ENCODE measurements at places on chromosomes 7 and 10.

DNA sequence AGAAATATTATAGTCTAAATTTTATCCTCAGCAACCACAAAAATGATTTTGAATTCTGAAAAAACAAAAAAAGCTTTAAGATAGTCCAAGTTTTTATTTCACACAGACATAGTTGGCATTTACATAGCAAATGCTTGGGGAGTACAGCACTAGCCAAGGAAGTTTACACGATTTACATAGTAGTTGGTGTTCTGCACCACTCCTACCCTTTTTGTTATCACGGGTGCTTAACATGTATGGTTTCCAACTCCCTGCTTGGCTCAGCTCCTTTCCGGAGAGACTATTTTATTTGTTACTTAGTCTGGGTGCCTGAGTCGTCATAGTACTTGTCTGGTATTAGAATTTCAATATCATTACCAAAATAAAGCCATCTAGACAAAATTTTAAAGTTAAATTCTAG lies 8.8 kb upstream of the GHRHR start:
- no peak for DNase-seq

DNA sequence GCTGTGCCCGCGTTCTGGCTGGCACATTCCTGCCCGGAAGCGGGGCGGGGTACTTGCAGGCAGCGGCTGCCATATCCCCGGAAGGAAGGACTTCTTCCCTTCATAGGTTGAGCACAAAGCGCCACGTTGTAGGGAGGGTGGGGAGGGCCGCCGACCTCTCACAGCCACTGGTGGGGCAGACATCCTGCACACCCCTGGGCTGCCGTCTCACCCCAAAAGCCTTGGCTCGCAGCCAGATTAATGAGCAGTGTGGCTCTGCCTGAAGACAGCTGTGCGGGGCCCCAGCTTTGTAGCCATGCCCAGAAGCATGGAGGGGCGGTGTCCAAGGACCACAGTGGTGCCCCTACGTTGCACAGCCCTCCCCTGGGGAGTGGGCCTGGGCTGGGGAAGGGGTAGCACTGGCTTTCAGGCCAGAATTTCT lies 54.3 kb upstream of the DPYSL4 start:
- no peak for DNase-seq

GRCh38 chr10:49200854-49201253 lies 12.7 kb upstream of the TMEM273 start:
- no peak for DNase-seq

DNA sequence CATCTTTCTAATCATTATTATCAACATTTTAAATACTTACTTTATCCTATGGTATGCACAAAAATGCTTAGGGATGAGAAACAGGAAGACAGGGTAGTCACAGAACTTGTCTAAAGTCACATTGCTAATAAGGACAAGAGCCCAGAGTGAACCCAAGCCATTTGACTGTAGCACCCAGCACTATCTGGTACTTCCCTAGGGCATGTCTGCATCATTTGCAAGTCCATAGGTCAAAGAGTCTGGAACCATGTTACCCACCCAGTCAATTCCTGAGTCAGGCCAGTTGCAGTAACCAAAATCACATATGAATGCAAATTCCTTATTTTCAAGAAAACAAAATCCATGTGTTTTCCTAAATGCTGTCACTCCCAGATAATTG lies 19.1 kb downstream of the ASAH2 start:
- no peak for DNase-seq

DNA sequence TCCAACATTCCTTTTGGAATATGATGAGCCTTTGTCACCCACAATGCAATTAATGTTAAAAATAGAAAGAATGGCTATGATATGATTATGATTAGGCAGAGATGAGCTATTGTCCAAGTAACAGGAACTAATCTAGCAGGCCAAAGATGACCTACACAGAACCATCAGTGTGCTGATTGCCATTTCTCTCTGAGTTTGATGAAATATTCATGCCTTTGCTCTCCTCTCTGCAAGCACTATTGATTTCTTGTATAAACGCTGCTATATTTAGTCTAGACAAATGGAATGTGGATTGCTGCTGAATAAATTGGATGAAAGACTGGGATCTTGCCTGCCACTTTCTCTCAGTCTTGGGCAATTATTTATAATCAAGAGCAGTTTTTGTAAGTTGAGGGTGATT lies 85.4 kb downstream of the HDAC9 start:
- DNase-seq, result no peak

DNA sequence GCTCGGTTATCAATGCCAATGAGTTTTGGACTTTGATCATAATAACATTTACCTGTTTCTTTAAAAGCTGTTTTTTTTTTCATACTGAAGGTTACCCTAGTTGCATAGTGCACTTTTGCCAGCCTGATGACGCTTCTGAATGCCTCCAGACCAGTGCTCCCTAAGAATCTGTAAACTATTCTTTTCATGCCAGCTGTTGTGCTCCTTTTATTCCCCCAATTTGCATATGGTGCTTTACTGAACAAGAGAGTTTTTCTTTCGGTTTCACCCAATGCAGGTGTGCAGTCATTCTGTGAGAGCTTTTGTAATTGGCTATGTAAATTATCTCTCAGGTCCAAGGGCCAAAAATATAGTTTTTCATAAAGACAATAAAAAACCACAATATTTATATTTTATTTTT lies 48.1 kb upstream of the GLCCI1 start:
- no peak for DNase-seq

DNA sequence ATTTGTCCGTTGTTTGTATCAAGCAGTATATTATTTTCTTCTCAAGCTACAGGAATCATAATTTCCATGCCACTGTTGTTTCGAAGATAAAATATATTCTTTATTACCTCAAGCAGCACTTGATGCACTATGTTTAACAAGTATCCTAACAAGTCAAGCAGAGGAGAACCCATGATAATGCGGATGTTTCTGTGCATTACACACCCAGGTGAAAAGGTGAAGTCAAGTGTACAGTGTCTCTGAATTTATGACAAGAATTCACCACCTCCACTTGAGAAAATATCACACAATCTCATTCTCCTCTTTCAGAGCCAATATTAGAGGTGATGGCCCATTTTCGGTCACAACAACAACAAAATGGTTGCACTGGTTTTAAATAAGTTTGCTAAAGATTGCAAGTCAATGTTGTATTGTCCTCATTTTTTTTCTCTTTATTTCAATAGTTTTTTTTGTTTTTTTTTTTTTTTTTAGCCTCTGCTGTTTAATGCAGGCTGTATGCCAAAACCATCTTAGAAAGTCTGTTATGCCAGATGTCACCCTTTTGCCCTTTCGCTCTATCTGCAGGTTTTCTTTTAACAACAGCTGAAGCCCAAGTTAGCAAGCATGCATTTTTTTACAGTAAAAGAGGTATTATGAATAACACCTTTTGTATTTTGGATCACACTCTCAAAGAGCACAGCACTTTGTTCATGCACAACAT lies 568.7 kb upstream of the LRRN3 start:
- DNase-seq, result no peak

DNA sequence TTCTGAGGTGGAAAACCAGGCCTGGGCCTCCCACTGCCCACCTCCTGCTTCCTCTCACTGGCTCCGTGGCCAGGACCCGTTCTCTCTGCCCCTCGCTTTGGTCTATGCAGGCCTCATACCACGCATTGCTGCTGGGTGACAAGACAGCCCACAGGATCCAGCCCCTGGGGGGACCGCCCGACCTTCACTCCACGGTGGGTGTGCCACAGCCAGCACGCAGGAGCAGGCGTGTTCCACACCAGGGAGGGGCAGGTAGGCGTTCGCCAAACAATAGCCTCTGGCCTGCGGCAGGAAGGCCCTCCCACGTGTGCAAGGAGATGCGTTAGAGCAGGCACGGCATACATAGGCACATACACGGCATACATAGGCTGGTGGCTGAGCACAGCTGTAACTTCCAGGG lies 233.4 kb downstream of the WDR37 start:
- no peak for DNase-seq

DNA sequence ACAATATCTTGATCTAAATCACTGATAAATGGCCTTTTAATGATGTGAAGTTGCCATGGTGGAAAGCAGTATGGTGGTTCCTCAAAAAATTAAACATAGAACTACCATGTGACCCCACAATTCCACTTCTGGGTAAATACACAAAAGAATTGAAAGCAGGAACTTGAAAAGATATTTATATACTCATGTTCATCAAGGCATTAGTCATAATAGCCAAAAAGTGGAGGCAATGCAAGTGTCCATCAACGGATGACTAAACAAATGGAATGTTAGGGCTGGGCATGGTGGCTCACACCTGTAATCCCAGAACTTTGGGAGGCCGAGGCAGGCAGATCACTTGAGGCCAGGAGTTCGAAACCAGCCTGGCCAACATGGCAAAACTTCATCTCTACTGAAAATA lies 2.0 kb upstream of the DNAJC12 start:
- DNase-seq, result no peak

- no peak for DNase-seq
These were observed 37.6 kb downstream of the PPIF start for GRCh38 chr10:79384773-79385391.

DNA sequence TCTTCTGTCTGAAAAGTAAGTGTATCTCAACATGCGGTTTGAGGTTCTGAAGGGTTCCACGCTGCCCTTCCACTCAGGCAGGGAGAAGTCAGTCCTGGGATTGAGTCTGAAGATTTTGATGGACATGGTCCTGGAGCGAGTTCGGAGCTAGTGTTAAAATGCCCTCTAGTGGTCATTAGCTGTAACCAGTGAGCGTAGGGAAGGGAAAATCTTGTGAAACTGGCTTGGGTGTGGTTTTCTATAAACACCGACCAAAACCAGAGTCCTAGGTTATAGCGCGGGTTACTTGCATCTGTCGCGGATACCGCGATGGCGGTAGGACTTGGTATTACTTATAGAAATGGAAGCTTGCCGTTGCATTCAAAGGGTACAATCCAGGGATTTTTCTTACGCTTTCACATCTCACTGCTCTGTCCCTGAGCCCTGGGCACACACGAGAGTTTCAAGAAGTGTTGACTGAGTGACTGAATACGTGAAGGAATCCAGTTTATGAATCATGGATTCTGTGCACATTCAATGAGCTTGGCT lies 348.2 kb upstream of the C7orf33 start:
- no peak for DNase-seq

- DNase-seq, result no peak
These were observed 83.6 kb downstream of the RNF216 start for GRCh38 chr7:5697754-5698424.

DNA sequence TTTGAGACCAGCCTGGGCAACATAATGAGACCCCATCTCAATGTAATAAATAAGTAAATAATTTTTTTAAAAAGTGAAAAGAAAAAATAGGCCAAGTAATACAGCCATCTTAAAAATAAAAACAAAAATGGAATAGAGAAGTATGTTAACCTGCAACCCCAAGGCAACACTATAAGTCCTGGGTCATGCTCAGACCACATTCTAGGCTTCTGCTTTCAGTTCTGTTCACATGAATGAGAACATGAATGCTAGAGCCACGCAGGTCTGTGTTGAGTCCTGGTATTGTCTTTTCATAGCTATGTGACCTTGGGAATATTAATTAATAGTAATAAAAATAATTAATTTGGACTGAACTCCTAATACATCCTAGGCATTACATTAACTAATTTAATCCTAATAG lies 284.0 kb downstream of the AUTS2 start:
- no peak for DNase-seq

GRCh38 chr10:129386415-129387257 lies 80.4 kb upstream of the MGMT start:
- DNase-seq, result no peak

GRCh38 chr10:10872764-10873163 lies 144.9 kb upstream of the CELF2 start:
- no peak for DNase-seq

- DNase-seq, result no peak
These were observed 313.2 kb downstream of the PTPRN2 start for GRCh38 chr7:158274404-158274811.

- no peak for DNase-seq
These were observed 718 bp upstream of the CTBP2 start for GRCh38 chr10:125160856-125161706.

GRCh38 chr10:101972761-101973160 lies 83.2 kb downstream of the ARMH3 start:
- DNase-seq, result no peak

DNA sequence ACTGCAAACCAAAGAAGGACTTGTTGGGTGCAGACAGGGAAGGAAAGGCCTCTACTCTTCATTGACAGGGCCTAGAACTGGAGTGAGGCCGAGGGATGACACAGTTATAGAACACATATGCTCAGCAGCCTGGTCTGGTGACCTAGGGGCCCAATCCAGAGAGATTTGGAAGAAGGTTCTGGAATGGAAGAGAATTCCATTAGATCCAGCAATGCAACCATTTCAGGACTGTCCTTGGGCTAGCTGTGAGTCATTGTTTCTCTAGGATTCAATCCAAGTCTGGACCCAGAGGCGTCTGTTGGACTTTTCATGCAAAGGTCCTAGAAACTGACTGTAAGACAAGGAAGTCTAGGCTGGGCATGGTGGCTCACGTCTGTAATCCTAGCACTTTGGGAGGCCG lies 59.2 kb downstream of the WIPF3 start:
- no peak for DNase-seq

DNA sequence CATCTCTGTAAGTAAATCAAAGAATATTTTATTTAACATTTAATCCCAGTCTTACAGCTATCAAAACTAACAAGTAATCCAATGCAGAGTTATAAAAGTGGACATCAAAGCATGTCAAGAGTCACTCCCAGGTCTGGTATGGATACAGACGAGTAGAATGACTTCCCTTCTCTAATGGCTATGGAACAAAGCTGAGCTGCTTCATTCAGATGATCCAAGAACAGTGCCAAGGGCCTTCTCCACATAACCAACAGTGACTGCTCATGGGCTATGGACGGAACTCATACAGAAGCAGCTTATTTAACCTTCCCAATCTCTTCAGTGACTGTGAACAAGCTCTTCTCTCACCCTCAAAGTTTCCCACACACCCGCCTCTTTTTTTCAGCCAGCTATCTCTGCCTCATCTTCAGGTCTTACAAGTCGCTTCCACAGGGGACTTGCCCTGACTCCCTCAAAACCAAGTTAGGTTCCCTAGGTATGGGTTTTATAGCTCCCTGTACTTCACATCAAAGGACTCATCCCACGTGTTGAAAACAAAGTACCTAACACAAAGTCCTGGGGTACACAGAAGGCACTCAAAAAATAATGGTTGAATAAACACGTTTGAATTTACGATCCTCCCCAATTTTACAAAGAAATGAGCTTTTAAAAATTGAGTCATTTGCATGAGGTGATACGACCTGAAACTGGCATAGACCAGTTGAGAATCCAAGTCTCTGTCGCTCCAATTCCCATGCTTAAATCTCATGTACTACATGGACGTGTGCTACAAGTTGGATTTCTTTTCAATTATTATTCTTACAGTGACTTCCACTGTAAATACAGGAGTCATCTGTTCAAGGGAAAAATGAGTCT lies 3.1 kb downstream of the USP6NL start:
- no peak for DNase-seq

- DNase-seq, result no peak
These were observed 11.6 kb downstream of the DDX56 start for GRCh38 chr7:44561962-44562621.

GRCh38 chr7:31418928-31419327 lies 78.4 kb upstream of the NEUROD6 start:
- no peak for DNase-seq

- DNase-seq, result no peak
These were observed 105.4 kb downstream of the ITIH5 start for GRCh38 chr10:7561216-7561893.

GRCh38 chr10:97510686-97511085 lies 12.0 kb downstream of the UBTD1 start:
- no peak for DNase-seq

GRCh38 chr10:92688927-92689662 lies 660 bp upstream of the HHEX start:
- no peak for DNase-seq
